NCI-H460 (cell line): ENCODE measurements at places on chromosomes 11 and 22. TPM values are rescaled to one million over a fixed set of nuclear protein-coding genes. Genes with fewer than 3 reads are reported as not detected.

GRCh38 chr22:43131773-43132501, 11.3 kb downstream of the MCAT start:
- DNase-seq = no peak

DNA sequence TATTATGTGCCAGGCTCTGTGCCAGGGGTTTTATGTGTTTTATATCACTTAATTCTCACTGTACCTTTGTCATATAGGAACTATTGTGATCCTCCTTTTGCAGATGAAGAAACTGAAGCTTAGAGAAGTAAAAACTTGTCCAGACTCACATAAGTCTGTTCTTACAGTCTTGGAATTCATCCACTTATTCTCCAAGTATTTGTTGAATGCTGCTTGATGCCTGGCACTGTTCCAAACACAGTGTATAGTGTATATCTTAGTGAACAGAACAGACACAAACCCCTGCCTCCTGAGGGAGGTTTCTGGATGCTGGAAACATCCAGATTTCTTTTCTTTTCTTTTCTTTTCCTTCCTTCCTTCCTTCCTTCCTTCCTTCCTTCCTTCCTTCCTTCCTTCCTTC, 29.0 kb upstream of the FGF3 start:
- no peak for DNase-seq

The OR52A1 gene
- total RNA-seq = not detected in 2 replicates

The MLC1 gene
- total RNA-seq = not detected in 2 replicates
